ENCODE measurements at places on chromosomes 4 and X.

GRCh38 chrX:132406106-132406505, 82.7 kb downstream of the MBNL3 start:
- DNase-seq, result no peak

DNA sequence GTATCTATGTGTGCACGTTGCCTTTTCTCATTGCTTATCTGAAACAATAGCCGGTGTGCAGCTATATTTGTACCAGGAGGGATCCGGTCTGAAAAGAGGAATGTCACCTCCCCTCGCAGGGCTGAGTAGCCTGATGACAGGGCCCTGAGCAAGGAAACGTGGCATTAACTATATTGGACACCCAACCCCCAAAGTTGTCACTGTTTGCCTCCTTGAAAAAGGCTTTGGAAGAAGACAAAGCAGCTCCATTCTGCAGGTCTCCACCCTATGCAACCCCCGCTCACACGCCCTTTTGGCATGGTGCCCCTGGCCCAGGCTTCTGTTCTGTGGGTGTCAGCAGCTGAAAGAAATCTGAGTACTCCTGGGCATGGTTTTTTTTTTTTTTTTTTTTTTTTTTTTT, 8.2 kb downstream of the PRRG3 start:
- DNase-seq, result no peak

DNA sequence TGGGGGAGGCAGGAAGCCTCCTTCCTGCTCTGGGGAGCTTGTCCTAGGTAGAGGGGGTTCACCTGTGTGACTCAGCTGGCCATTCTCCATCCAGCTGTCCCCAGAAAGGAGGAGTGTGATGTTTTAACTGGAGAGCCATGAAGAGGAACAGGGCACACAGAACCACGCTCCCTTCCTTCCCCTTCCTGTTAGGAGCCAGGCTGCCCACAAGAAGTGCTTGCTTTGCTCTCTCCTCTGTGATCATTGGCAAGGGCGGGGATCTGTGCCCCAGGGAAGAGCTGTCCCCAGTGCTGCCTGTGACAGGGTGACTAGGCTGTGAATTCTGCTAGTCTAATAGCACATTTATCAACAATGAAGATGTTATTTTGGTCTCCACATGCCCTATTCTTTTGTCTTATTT, 169.6 kb upstream of the GATB start:
- no peak for DNase-seq

GRCh38 chr4:168522829-168523489, 26.1 kb downstream of the PALLD start:
- DNase-seq, result no peak

Data from OCI-M1 (cell line).